NCI-H460 (cell line): ENCODE measurements at places on chromosomes 5 and 9. TPM values are rescaled to one million over a fixed set of nuclear protein-coding genes. Genes with fewer than 3 reads are reported as not detected.

Gene SUSD3
- 0.27 and 0.32 TPM in 2 replicates for total RNA-seq

Gene LCN6
- not detected in 2 replicates for total RNA-seq

Gene WNT8A
- not detected in 2 replicates for total RNA-seq

Gene SPATA31D4
- not detected in 2 replicates for total RNA-seq

Gene SV2C
- total RNA-seq = not detected in 2 replicates

Gene PLPP7
- 0.10 and 0.14 TPM in 2 replicates for total RNA-seq

Gene GPR150
- total RNA-seq = not detected in 2 replicates

Gene PFN3
- not detected in 2 replicates for total RNA-seq

Gene MYMK
- total RNA-seq = not detected in 2 replicates

Gene DRD1
- total RNA-seq = not detected in 2 replicates

Gene NUP188
- 42.5 and 47.7 TPM in 2 replicates for total RNA-seq

Gene GFI1B
- total RNA-seq = not detected in 2 replicates

Gene LRRC14B
- not detected in 2 replicates for total RNA-seq

Gene PCDHB2
- 0.29 and 0.52 TPM in 2 replicates for total RNA-seq

Gene MAST4
- 0.69 and 1.5 TPM in 2 replicates for total RNA-seq

Gene F12
- 10.9 and 12.8 TPM in 2 replicates for total RNA-seq

Gene GLRA1
- total RNA-seq = not detected in 2 replicates

Gene PCDHB8
- total RNA-seq = 0.14 and 0.22 TPM in 2 replicates

Gene PDGFRB
- 1.7 and 2.4 TPM in 2 replicates for total RNA-seq

Gene PCDHGA2
- 0.12 TPM in 2 replicates for total RNA-seq

Gene FOXD4L3
- total RNA-seq = not detected in 2 replicates

Gene MLANA
- total RNA-seq = not detected in 2 replicates

Gene ABLIM3
- 6.5 and 7.0 TPM in 2 replicates for total RNA-seq

Gene QRFP
- total RNA-seq = not detected in 2 replicates

Gene DNAH5
- 0.49 and 0.82 TPM in 2 replicates for total RNA-seq

Gene FAM169A
- 15.8 and 18.5 TPM in 2 replicates for total RNA-seq

Gene MVB12B
- 5.0 and 5.5 TPM in 2 replicates for total RNA-seq

Gene MGAT1
- total RNA-seq = 52.9 and 56.5 TPM in 2 replicates

Gene MARCOL
- 2.3 and 3.8 TPM in 2 replicates for total RNA-seq

Gene SLC6A18
- not detected in 2 replicates for total RNA-seq

Gene CA9
- 10.1 and 13.7 TPM in 2 replicates for total RNA-seq

Gene IL4
- not detected in 2 replicates for total RNA-seq

Gene NR5A1
- not detected in 2 replicates for total RNA-seq

Gene ZBTB26
- total RNA-seq = 5.9 and 8.2 TPM in 2 replicates

Gene CATSPER3
- 0.17 and 0.40 TPM in 2 replicates for total RNA-seq
